ENCODE measurements at places on chromosomes 3 and 15.

GRCh38 chr3:189690672-189691071 is 59.5 kb downstream of the TP63 start:
- no peak for DNase-seq

- no peak for DNase-seq
Measured at GRCh38 chr3:82031596-82031995, 270.2 kb upstream of the GBE1 start.

DNA sequence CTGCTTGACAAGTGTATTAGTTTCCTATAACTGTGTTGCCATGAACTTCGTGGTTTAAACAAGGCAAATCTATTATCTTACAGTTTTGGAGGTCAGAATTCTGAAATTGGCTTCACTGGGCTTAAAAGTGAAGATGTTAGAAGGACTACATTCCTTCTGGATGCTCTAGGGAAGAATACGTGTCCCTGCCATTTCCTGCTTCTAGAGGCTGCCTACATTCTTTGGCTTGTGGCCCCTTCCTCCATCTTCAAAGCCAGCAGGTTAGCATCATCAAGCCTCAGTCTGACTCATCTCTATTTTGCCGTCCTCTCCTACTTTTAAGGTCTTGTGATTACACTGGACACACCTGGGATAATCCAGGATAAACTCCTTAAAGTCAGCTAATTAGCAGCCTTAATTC is 327.7 kb downstream of the SATB1 start:
- DNase-seq = no peak

- DNase-seq = no peak
Measured at GRCh38 chr3:106635826-106636225, 741.4 kb upstream of the CCDC54 start.

DNA sequence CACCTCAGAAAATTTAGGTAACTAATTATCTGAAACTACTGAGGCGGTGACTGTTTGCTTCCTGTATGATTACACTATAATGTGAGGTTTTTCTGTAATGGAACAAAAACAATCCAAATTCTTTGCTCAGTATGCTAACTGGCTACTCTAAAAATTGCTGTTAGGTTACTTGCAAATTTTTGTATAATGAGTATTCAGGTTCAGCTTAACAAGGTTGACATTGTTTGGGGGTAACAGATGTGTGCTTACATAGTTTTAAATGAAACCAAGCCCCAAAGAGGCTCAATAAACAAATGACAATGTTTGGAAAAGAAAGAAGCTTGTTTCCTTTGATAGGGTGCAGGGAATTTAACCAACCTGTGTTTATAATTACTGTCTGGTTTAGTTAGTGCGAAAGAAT is 414.5 kb upstream of the MDFIC2 start:
- no peak for DNase-seq

DNA sequence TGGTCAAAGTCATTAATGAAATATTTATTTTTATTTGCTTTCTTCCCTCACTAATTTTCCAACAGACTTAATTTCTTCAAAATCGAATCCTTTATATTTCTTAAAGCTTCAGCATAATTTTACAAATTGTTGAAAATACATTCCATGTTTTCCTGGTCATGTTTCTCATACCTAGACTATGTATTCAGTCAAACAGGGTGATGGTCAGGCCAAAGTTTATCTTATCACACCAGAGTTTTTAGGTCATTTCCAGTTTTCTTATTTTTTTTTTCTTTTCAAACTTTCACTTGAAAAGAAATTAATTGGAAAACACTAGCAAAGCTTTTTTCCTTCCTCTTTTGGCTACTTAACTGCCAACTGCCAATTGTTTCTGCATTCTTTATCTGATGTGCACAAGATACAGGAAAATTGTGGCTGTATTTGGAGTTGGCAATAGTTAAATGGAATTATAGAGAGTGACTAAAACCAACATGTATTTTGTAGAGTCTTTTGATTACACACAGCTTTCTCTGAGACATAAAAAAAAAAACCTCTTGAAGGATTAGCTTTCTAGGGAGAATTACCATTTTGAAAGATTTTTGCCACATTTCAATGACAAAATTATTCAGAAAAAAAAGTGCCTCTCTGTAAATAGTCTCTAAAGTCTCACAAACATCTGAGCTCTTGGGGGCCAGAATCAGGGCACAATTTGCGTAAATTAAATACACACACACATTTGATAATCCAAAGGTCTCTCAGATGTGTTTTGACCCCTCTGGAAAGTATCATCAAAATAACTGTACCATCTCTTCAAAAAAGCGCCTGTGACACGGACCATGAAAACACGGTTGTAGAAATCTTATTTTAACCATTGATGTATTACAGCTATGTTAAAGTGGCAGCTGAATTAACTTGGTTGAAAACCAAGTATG is 603.2 kb upstream of the KCNMB2 start:
- DNase-seq = no peak

- peak; percentile 33 for DNase-seq
Measured at GRCh38 chr3:151307583-151308488, 8.8 kb downstream of the GPR87 start.

DNA sequence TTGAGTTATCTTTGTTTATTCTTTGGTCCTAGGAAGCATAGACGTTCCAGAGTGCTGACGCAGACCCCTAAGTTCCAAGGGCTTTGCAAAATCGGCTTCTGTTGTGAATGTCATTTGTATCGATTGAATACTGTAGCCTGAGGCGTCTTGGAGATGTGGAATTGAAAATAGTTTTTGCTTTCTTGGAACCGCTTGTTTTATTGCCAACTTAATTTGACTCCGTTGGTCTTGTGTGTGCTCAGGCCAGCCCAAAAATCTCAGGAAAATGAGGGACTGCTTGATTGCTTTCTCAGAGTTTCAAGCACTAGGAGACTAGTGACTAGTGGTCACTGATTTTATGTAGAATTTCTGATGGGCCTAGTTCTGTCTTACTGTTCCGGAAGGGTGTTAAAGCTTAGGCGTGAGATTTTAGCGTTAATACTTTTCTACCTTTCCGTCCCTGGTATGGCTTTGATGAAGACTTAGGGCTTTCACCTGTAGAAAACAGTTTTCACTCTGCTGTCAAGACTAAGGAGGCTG is 263 bp upstream of the UTS2B start:
- DNase-seq = peak; percentile 54

DNA sequence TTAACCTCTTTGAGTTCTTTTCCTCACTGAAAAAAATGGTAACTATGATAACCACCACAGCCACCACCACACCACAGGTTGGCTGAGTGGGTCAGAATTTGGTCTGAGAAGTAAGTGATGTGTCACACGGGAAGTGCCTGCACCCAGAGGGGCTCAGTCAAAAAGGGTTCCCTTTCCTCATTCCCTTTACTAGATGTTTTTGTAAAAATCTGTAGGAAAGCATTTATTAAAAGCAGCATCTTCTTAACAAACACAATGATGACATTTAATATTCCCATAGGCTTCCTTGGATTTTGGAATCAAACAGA is 23.2 kb downstream of the CFAP92 start:
- DNase-seq = no peak

DNA sequence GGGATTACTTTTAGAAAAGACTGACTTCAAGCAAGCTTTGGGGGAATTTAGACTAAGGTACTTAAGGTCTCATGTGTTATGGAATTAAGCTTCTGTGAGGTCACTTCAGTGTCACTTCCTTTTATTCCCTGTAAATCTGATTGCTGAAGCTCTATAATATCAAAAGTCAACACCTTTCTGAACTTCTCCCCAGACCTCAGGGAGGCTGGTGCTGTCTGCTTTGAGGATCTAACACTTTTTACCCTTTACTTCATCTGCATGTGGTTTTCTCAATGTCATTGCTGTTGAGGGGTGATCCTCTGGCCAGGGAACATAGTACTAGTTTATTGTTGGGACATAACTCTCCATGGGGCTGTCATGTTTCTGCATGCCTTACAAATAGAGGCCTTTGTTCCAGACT is 41.8 kb upstream of the RASGRF1 start:
- DNase-seq = no peak

DNA sequence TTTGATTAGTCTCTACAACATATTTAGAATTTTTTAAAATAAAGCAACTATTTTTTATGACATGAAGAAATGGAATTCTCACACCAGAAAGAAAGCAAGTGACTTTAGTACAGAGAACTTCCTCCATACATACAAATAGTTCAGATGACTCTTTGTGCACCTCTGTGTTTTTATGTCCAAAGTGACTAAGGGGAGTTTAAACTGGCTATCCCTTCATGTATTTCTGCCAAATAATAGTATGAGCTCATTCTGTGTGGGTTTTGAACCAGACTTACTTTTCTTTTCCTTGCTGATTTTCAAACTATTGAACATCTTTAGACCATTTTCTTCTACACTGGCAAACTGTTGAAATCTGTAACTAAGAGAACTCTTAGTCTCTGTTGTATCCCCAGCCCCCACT is 196.3 kb downstream of the EPHA3 start:
- DNase-seq = peak; percentile 8

GRCh38 chr3:140766465-140766864 is 88.6 kb downstream of the TRIM42 start:
- no peak for DNase-seq

- DNase-seq = no peak
Measured at GRCh38 chr15:101368086-101368780, 73.2 kb upstream of the SNRPA1 start.

GRCh38 chr15:73747847-73748590 is 5.1 kb downstream of the INSYN1 start:
- DNase-seq = no peak

GRCh38 chr3:63762934-63763550 is 56.1 kb upstream of the C3orf49 start:
- DNase-seq = peak; percentile 28

DNA sequence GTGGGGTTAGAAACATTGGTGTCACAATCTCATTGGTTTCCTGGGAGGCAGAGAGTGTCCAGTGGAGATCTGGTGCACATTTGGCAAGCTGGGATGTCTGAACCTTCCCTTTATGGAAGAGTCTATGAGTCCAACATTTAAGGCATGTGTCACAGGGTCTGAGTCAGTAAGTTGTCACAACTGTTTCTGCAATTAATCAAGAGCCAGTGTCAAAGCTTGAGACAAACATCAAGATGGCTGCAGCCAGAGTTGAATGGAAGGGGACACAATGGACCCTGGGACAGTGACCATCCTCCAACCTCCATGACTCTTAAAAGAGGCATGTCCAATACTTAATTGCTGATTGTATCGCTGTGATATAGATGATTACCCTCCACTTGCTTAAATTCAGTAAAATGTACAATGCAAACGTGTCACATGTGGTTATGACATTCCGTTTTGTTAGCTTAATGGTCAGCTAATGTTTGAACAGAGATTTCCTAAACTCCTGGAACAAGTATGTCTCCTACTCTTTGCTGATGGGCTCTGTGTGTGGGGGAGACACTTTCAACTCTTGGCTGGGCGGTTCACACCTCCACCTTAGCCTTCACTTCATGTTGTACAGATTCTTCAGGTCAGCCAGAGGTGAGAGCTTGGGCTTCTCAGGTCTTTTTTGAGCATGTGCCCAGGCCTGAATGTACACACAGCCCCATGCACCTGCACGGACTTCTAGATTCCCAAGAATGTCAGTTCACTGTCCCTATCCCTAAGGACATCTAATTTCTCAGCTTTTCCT is 79.9 kb upstream of the PRR23E start:
- DNase-seq = no peak

DNA sequence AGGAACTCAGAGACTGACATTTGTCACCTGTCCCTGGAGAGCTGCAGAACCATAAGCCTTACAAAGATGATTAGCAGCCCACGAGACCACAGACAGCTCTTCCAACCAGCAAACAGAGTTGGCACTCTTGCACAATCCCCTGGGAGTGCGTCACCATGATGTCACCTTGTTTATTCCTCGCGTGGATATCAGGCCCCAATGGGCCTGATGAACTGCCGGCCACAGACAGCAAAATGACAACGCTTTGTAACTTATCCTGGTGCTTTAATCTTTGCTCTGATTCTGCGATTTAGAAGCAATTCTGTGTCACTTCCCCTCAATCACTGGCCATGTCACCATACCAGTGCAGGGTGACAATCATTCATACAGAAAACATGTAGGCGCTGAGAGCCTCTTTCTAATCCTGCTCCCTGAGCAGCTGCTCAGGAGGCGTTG is 89.2 kb downstream of the TAMM41 start:
- DNase-seq = no peak

GRCh38 chr15:68699881-68700454 is 120.7 kb downstream of the ANP32A start:
- DNase-seq = no peak

DNA sequence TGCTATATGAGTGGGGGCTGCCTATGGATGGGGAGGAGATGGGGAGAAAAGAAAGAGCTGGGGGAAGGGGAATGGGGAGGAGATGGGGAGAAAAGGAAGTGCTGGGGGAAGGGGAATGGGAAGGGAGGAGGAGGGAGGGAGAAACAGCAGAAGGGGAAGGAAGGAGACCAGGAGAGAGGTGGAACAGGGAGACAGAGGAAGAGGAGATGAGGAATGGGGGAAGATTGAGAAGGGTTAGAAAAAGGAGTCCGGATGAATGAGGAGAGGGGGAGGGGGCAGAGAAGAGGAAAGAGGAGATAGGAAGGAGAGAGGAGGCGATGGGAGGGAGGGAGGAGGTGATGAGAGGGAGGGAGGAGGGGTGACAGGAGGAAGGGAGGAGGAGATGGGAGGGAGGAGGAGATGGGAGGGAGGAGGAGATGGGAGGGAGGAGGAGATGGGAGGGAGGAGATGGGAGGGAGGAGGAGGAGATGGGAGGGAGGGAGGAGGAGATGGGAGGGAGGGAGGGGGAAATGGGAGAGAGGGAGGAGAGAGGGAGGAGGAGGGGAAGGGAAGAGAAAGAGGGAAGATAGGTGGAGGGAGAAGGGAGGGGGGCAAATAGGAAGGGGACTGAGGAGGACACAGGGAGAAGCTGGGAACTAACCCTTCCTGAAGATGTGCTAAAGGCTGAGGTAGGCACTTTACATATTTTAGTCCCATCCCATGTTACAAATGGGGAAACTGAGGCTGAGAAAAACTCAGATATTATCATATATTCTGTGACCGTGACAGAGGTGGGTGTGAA is 6.6 kb upstream of the BCL2L10 start:
- no peak for DNase-seq

- DNase-seq = no peak
Measured at GRCh38 chr15:61534986-61535385, 305.9 kb upstream of the RORA start.

DNA sequence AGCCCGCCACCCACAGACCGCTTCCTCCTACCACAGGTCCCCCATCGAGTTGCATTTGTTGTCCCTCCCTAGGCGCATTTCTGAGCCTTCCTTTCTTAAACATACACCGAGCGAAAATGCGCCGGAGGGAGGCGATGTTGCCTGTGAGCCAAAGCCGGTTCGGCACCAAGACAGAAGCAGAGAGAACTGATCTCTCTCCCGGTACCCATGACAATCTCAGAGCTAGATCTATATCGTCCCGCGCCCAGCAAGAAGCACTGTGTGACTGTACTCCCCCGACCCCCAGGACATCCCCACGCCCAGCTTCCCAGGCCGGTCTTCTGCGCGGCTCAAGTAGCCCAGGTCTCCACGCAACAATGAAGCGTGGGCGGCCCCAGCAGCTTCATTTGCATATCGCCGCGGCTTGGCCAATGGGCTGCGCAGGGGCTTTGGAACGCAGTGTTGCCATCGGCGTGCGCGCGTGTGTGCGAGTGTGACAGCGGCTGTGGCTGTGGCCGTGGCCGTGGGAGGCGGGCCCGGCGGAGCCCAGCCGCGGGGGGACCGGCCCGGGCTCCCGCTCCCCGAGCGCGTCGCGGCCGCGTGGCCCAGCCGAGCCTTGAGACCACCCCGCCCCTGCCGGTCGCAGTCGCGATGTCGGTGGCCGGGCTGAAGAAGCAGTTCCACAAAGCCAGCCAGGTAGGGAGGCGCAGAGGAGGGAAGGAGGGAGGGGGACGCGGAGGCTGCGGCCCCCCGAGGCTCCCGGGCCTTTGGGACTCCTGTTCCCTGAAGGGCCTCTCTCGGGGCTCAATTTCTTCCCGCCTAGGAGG is at the start of gene SH3GL3:
TSS of gene SH3GL3 (plus strand) at position 438 of the 806 bp plus-strand sequence. CDS start at position 631, 193 bp downstream.
- DNase-seq = peak; percentile 45

- DNase-seq = no peak
Measured at GRCh38 chr3:130428871-130429712, 83.6 kb downstream of the COL6A5 start.
